ENCODE measurements at places on chromosomes 3 and 15. TPM values are rescaled to one million over a fixed set of nuclear protein-coding genes. Genes with fewer than 3 reads are reported as not detected.

- DNase-seq, result no peak
- H3K4me3 ChIP-seq, result no peak overlapping the region
- peaks cover 3% of the 10 kb centered on the region for H3K4me1 ChIP-seq
- no peaks in the 10 kb centered on the region for H3K36me3 ChIP-seq
Measured at GRCh38 chr3:40845916-40846315, 321.2 kb downstream of the ZNF621 start.

- no peaks in the 10 kb centered on the region for H3K27me3 ChIP-seq
- no peak overlapping the region for H3K27ac ChIP-seq
- peaks cover 14% of the 10 kb centered on the region for H3K4me1 ChIP-seq
Measured at GRCh38 chr3:23324745-23325144, 121.6 kb downstream of the UBE2E2 start.

DNA sequence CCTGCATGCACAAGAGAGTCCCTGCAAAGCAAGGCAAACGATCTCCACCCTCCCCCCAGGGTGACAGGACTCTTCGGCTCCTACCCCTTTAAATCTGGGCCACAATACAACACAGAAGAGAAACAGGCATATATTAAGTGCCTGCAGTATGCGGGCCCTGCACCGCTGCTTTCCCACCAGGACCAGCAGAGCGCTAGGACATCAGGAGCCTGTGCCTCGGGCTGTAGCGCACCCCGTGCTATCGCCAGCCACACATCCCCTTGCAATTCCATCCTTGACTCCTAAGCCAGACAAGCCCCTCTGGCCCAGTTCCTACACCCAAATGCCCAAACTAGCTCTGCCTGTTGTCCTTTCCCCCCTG lies 4.1 kb downstream of the GALNT15 start:
- peaks cover 12% of the 10 kb centered on the region for H3K4me1 ChIP-seq
- H3K36me3 ChIP-seq, result no peaks in the 10 kb centered on the region
- H3K27me3 ChIP-seq, result peaks cover 12% of the 10 kb centered on the region
- no peak overlapping the region for H3K27ac ChIP-seq

DNA sequence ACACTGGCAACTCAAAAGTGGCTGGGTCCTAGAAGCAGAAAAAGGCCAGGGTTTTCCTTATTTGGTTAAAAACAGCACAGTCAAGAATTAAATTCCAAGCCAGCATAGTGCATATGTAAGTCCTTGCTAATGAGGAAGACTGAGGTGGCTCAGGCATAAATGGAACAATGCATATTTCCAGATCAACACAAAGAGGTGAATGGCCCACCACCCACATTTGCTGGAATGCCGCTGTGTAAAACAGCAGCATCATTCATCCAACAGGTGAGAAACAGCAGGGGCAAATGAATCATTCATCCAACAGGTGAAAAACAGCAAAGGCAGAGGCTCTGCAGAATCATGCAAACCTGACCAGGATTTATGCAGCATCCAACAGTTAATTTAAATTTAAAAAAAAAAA lies 32.9 kb downstream of the GPR176 start:
- H3K4me3 ChIP-seq, result no peak overlapping the region

DNA sequence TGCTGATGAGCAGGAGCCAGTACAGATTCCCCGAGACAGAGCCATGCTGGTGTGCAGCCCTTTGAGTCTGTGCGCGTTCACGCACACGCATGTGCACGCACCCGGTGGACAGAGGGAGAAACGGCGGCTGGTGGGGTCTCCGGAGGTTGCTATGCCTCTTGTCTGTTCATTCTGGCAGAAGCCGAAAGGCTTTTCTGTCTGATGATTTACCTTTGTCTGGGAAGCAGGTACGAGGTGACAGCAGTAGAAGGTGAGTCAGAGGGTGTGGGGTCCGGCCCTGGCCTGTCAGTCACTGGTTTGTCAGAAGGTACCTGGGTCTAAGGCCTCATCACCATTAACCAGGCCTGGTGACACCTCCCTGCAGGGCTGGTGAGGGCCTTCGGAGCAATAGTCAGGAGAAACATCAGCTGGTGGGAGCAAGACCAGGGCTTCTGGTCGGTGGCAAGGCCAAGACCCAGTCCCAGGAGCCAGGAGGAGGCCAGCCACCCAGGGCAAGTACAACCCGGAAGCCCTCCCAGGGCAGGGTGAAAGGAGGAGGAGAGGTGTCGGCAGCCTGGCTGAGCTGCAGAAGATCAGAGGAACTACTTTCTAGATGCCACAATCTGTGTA lies 7.5 kb downstream of the PCSK6 start:
- peaks cover 18% of the 10 kb centered on the region for H3K27me3 ChIP-seq
- no peaks in the 10 kb centered on the region for H3K4me1 ChIP-seq
- H3K27ac ChIP-seq, result no peak overlapping the region
- DNase-seq, result peak; percentile 39

DNA sequence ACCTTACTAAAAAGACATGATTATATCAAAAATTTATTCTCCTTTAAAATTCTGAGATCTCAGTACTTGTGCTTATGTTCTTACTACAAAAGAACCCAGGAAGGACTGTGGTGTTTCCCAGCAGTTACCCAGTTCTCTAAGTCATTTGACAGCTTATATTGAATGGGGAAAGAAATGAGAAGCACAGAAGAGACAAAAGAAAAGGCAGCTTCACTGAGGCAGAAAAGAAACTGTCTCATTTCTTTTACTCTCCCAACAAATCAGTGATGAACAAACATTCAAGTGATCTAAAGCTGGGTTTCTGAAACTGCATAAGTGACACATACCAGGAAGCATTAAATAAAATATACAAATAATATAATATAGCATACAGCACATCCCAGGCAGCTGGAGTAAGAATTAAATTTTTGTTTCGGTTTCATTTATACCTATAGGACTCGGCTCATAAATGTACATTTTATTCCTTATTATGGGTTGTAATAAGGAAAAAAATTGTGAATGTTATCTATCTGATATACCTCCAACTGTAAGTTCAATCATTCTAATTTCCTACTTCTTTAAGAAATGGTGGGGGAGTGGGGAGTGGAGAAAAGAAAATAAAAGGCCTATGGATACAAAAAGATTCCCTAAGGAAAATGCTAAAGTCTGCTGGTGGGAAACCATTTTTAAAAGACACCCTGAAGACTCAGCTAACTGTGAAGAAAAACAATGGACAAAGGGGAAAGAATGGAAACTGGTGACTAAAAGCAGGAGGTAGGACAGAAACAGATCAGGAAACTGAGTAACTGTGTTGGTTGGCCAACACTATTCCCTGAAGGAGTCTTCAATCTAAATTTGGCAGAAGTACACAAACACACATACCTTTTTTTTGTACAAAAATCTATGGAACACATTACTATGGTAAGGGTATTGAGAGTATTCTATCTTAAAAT lies 156.8 kb downstream of the TBC1D5 start:
- H3K27ac ChIP-seq, result no peak overlapping the region
- H3K36me3 ChIP-seq, result peaks cover 13% of the 10 kb centered on the region
- H3K27me3 ChIP-seq, result no peaks in the 10 kb centered on the region
- H3K4me3 ChIP-seq, result no peak overlapping the region
- no peak for DNase-seq

DNA sequence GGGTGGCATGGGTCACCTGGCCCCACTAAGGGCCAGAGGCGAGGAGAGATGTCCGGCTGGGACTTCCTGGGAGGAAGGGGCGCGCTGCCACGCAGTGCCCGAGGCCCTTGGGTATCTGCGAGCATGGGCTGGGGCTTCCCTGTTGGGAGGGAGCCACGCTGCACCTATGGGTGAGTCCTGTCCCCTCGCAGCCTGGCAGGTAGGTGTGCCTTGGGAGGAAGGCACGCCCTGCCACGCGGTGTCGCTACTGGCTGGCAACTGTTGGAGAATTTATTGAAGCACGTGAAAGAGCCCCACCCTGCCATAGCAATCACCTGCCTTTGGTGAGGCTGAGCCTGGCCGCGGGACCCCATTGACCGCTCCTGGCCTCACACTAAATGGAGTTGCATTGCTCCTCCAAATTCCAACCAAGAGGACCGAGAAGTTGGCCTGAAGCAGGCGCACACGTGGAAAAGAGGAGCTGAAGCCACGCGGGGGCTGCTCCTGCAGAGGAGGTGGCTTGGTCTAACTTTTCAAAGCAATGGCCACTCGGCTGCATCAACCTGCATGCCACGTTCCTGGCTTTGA lies 134.2 kb downstream of the TJP1 start:
- H3K4me3 ChIP-seq, result no peak overlapping the region
- no peaks in the 10 kb centered on the region for H3K36me3 ChIP-seq
- DNase-seq, result no peak

DNA sequence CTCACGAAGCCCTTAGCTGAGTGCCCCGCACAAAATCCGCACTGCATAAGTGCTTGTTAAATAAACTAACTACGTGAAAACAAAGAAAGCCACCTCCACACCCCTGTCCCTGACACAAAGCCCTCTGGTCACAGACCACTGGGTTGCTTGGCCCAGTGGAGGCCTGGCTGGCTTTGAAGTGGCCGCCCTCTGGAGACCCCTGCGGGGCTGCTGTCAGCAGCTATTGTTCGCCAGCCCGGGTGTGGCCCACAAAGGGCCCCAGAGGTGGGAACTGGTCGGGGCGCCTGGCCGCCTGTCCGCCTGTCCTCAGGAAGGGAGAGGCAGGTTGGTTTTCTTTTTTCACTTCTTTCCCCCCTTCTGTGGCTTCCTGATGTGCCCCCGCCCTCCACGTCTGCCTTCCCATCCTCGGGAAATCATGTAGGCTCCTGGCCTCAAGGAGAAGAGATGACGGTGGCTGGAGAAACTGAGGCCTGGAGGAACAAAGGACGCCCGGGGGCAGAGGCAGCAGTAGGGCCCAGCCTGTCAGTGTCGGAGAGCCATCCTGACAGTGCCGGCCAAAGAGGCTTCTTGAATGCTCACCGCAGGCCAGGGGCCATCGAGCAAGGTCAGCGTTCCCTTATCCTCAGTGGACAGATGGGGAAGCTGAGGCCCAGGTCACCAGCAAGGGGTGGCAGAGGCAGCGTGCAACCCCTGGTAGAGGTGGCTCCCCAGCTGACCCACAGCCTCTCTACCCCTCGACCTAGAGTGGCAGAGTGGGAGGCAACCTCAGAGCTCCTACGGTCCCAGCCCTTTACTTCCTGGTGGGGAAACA lies 61.1 kb downstream of the SLC6A6 start:
- no peak for DNase-seq
- H3K4me1 ChIP-seq, result peaks cover 15% of the 10 kb centered on the region
- no peaks in the 10 kb centered on the region for H3K27me3 ChIP-seq

DNA sequence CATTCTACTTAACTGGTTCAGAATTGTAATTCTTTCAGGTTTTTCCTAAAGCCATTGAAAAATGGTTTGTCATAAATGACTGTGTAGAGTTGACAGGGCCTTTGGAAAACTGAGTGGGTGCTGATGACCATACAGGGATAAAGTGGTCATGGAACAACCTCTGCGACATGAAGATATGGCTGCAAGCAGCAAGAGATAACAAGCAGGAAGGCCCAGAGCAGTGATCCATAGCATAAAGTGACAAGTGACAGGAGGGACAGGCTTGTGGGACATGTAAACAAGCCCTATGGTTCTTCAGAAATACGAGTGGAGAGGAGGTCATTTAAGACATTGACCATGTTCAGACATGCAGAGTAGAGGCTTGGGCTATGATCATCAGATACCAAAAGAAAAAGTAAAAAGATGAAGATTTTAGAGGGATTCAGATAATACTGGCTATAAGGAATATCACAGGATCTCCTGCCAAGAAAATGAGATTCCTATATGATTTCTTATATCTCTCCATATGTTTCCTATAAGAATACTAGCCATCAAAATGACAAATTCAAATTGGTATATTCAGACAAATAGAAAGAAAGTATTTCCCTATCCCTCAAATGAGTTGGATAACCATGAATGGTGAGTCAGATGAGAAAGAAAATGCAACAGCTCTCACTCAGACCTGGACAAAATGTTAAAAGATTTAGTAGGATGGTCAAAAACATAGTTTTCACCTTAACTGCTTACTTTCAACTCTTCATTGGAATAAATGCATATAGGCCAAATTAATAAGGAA lies 827.6 kb upstream of the CFAP20DC start:
- H3K4me1 ChIP-seq, result peaks cover 7% of the 10 kb centered on the region
- no peaks in the 10 kb centered on the region for H3K36me3 ChIP-seq
- no peak for DNase-seq

- no peaks in the 10 kb centered on the region for H3K4me1 ChIP-seq
- H3K27ac ChIP-seq, result no peak overlapping the region
- H3K4me3 ChIP-seq, result no peak overlapping the region
- no peaks in the 10 kb centered on the region for H3K36me3 ChIP-seq
Measured at GRCh38 chr3:64438812-64439211, 213.5 kb upstream of the PRICKLE2 start.

- no peaks in the 10 kb centered on the region for H3K36me3 ChIP-seq
- no peak for DNase-seq
- no peak overlapping the region for H3K4me3 ChIP-seq
- no peak overlapping the region for H3K27ac ChIP-seq
- H3K27me3 ChIP-seq, result peaks cover 16% of the 10 kb centered on the region
- no peaks in the 10 kb centered on the region for H3K4me1 ChIP-seq
Measured at GRCh38 chr3:112035241-112035640, 705 bp downstream of the TMPRSS7 start.

Gene CD200R1
- total RNA-seq, result 8.3 TPM
